Placental epithelial cell (primary cell): ENCODE measurements at places on chromosomes 7 and 10. TPM values are rescaled to one million over a fixed set of nuclear protein-coding genes. Genes with fewer than 3 reads are reported as not detected.

The ASIC3 gene
- total RNA-seq = 0.22 and 1.2 TPM in 2 replicates

The NXPH1 gene
- total RNA-seq = not detected in 2 replicates

The TMEM130 gene
- total RNA-seq = not detected in 2 replicates

The GPR146 gene
- 0.33 and 1.2 TPM in 2 replicates for total RNA-seq

The ENTPD1 gene
- 0.11 TPM in 1 of 2 replicates, not detected in the other for total RNA-seq

The STX1A gene
- total RNA-seq = 2.4 and 7.4 TPM in 2 replicates

The ZC3HAV1L gene
- 50.3 and 55.2 TPM in 2 replicates for total RNA-seq

The NAT16 gene
- not detected in 2 replicates for total RNA-seq

The WEE2 gene
- not detected in 2 replicates for total RNA-seq

The PPIA gene
- 1,348 and 2,909 TPM in 2 replicates for total RNA-seq

The C7orf33 gene
- not detected in 2 replicates for total RNA-seq

The CACNA2D1 gene
- total RNA-seq = under 0.01 and 0.11 TPM in 2 replicates

The HOXA13 gene
- total RNA-seq = under 0.01 TPM in 1 of 2 replicates, not detected in the other

The ANKRD61 gene
- not detected in 2 replicates for total RNA-seq

The CDNF gene
- 2.0 and 2.7 TPM in 2 replicates for total RNA-seq

The NEUROD6 gene
- not detected in 2 replicates for total RNA-seq

The PRKAR1B gene
- total RNA-seq = 8.6 and 9.1 TPM in 2 replicates

The GPR15LG gene
- total RNA-seq = not detected in 2 replicates

The SPDYE6 gene
- total RNA-seq = not detected in 2 replicates

The PIK3CG gene
- total RNA-seq = not detected in 2 replicates

The OPALIN gene
- total RNA-seq = not detected in 2 replicates

The VWDE gene
- 0.11 TPM in 1 of 2 replicates, not detected in the other for total RNA-seq

The NODAL gene
- total RNA-seq = 0.43 TPM in 1 of 2 replicates, not detected in the other

The ZNF239 gene
- total RNA-seq = 3.5 and 4.4 TPM in 2 replicates

The RARRES2 gene
- total RNA-seq = 0.79 TPM in 1 of 2 replicates, not detected in the other

The FAM171A1 gene
- 0.76 and 2.7 TPM in 2 replicates for total RNA-seq

The WDR86 gene
- 13.7 TPM in 1 of 2 replicates, not detected in the other for total RNA-seq

The TMEM270 gene
- not detected in 2 replicates for total RNA-seq

The NRCAM gene
- total RNA-seq = 14.6 and 37.7 TPM in 2 replicates

The ACHE gene
- total RNA-seq = 1.5 and 2.0 TPM in 2 replicates

The AMPH gene
- total RNA-seq = under 0.01 TPM in 1 of 2 replicates, not detected in the other

The ALOX5 gene
- total RNA-seq = under 0.01 TPM in 1 of 2 replicates, not detected in the other

The MCM10 gene
- total RNA-seq = 3.5 and 4.7 TPM in 2 replicates

The SLC26A5 gene
- total RNA-seq = not detected in 2 replicates

The RBAK gene
- total RNA-seq = 10.3 and 11.4 TPM in 2 replicates

The NUTM2E gene
- 0.11 TPM in 1 of 2 replicates, not detected in the other for total RNA-seq

The UPK3BL2 gene
- total RNA-seq = 12.2 and 20.2 TPM in 2 replicates

The LRRC18 gene
- not detected in 2 replicates for total RNA-seq

The WIPF3 gene
- 0.11 and 0.39 TPM in 2 replicates for total RNA-seq

The CLRN3 gene
- not detected in 2 replicates for total RNA-seq

The DYDC2 gene
- total RNA-seq = not detected in 2 replicates

The UNCX gene
- total RNA-seq = not detected in 2 replicates

The AGAP3 gene
- total RNA-seq = 71.1 and 108 TPM in 2 replicates

The BTBD16 gene
- total RNA-seq = not detected in 2 replicates

The CDC14C gene
- 0.11 TPM in 1 of 2 replicates, not detected in the other for total RNA-seq
